ENCODE measurements at places on chromosomes 16 and 17.

DNA sequence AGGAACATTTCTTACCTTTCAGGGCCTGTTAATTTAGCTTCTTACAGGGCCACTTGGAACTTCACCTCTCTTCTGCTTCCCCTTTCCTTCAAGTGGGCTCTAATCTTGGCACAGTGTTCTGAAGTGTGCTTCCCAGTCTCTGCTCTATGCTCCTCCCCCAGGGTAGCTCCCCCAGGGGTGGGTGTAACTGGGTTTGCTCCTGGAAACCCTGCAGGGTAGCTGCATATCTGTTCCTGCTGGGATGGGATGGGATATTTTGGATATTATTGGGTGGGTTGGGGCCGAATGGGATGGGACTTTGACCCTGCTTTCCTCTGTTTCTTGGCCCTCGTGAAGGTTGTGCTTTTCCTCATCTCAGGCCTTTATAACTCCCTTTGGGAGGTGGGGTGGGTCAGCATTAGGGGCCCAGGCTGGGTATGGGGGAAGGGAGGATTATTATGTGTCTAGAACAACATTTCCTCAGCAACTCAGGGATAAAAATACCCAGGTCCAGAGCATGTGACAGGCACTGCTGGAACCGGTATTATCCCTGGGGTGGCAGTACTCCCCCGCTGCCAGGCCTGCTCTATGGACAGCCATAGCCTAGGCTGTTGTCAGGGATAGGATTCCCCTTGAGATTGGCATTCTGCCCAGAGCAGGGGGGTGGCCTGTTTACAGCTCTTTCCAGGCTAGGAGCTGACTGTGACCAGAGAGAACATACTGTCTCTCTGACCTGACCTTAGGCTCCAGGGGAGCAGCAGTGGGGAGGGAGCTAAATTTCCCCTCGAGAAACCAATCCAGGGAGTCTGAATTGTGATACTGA is 5.0 kb downstream of the NFE2L1 start:
- no peak for DNase-seq

DNA sequence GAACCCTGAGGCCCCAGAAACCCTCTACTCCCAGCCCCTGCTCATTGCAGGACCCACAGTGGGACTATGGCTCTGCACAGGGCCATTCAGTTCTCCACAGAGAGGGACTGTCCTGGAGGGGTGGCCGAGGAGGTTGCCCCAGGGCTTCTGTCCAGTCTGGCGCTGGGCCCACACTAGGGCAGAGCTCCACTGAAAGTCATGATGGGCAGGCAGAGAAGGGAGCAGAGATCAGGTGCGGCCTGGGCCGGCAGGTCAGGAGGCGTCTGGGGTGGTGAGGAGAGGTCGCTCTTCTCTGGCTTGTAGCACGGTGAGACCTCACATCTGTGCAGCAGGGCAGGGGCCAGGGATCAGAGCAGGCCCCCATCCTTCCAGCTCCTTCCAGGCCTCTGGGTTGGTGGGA is 13.0 kb upstream of the PIK3R6 start:
- no peak for DNase-seq

- no peak for DNase-seq
Observed at GRCh38 chr17:61331178-61331577, 68.5 kb upstream of the TBX2 start.

GRCh38 chr17:4738136-4739121 is 1.2 kb upstream of the ZMYND15 start:
- DNase-seq: peak; percentile 61

DNA sequence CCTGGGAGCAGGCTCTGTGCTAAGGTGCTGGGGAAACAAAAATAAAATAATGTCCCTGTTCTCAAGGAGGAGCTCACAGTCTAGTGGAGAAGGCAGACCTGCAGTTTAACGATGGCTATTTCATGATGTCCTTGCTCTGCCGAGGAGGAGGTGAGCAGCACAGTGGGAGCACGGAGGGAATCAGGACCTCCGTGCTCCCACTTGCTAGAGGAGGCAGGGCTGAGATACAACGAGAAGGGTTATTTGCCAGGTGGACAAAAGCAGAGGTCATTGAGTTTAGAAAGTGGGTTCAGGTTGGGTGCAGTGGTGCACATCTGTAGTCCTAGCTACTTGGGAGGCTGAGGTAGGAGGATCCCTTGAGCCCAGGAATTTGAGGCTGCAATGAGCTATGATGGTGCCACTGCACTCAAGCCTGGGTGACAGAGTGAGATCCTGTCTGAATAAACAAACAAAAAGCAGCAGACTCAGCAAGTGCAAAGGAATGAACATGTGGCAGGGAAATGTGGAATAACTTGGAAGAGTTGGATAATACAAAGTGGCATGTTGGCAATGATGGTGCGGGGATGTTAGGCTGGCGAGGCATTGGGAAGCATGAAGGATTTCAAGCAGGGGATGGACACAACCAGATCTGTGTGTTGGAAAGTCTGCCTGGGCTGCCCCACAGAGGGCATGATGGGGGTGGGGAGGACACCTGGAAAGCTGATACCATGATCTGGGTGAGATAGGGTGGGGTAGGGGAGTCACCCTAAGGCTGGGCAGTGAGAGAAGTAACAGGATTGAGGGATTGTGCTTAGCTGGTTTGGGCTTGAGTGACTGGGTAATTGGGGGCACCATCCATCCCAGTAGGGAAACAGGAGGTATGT is 12.8 kb upstream of the TNS4 start:
- DNase-seq: no peak

DNA sequence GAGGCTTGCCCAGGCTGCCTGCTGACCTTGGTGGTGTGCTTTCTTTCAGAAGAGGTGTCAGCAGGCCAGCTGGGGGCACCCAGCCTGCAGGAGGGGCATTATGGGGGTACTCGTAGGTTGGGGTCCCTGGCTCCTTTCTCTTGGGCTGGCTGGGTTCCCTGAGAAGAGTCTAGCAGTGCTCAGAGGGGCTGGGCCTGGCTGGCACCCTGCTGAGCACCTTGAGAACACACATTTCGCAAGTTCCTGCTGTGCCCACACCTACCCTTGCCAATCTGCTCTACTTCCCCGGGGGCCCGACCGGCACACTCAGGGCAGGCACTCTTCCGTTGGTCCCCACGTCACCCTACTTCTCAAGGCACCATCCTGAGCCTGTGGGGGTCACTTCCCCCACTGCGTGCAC is 5.1 kb downstream of the CEMP1 start:
- DNase-seq: no peak

DNA sequence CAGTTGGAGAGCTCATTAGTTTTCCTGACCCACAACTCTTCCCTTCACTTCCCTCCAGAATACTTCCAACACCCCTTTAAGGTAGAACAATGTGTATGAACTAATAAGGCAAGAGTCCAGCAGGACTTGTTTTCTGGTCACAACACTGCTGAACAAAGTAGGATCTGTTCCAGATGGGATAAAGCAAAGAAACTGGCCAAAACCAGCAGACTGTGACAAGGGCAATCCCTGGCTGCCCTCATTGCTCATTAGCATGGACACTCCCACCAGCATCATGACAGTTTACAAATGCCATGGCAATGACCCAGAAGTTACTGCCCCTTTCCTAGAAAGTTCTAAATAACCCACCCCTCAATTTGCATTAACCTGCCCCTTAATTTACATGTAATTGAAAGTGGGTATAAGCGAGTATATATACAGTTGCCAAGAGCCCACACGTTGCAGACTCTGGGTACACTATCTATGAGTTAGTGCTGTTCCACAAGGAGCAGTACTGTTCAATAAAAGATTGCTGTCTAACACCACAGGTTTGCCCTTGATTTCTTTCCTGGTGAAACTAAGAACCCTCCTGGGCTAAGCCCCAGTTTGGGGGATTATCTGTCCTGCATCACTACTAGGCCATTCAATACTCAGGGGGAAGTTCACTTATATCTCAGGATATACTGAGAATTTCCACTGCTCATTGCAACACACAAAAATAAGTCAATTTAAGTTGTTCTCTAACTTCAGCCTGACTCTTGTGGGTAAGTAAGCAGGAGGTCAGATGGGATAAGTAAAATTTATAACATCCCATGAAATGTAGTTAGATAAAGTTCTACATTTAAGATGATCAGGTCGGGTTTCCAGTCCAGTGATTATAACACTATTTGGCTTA is 82.3 kb downstream of the SSH2 start:
- DNase-seq: no peak

- no peak for DNase-seq
Observed at GRCh38 chr16:11183035-11183812, 72.8 kb downstream of the SOCS1 start.

DNA sequence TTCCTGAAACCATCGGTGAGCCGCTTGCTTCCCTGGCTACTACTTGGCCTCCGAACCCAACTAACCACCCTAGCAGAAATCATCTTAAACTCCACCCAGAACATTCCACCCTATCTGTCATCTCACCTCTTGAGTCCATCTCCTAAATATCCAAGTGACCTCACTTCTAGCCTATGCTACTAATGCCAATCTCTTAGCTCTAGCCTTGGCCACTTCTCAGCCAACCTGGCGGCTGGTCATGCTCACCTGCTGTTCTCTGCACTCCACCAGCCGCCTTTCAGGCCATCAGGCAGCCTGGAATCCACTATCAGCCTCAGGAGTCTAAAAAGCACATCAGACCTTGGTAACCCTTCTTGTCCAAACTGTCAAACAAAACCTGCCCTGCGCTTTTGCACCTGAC is 11.9 kb upstream of the CYTH1 start:
- no peak for DNase-seq

DNA sequence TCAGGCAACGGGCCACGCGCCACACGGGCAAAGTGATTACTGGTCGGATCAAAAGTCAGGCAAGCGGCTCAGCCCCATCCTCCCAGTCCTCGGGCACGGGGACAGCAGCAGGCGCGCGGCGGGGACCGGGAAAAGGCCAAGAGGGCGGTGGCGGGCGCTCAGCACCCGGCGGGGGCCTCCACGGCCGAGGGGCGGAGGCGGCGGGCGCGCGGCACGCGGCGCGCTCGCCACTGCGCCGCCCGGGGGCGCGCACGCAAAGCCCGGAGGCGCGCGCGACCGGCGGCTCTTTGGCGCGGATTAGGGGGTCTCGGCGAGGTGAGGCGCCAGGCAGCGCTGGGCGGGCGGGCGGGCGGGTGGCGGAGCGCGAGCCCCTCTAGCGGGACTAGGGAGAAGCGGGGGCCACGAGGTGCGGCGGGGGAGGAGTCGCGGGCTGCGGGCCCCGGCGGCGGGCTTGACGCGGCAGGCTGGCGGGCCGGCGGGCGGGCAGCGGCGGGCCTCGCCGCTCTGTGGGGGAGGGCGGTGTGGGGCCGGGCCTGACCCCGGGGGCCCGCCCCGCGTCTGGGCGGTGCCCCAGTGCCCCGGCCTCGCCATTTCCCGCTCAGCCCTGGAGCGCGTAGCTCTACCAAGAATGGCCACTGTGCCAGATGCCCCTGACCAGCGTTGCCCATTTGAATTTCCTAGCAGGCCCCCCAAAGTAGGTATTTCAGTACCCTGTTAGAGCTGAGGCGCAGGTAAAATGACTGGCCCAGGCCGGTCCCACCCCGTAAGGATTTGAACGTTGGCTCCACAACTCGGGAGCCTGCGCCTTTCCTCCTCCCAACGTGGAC is at the start of the genes ACACA and TADA2A:
ACACA (minus strand) TSS at position 202 of the 827 bp plus-strand sequence. CDS start 537 bp downstream, outside the sequence.
TADA2A (plus strand) TSS at position 252 of the 827 bp plus-strand sequence. CDS start 4,480 bp downstream, outside the sequence.
- DNase-seq: no peak

GRCh38 chr16:11698271-11698689 is 30.0 kb downstream of the SNN start:
- DNase-seq: no peak

DNA sequence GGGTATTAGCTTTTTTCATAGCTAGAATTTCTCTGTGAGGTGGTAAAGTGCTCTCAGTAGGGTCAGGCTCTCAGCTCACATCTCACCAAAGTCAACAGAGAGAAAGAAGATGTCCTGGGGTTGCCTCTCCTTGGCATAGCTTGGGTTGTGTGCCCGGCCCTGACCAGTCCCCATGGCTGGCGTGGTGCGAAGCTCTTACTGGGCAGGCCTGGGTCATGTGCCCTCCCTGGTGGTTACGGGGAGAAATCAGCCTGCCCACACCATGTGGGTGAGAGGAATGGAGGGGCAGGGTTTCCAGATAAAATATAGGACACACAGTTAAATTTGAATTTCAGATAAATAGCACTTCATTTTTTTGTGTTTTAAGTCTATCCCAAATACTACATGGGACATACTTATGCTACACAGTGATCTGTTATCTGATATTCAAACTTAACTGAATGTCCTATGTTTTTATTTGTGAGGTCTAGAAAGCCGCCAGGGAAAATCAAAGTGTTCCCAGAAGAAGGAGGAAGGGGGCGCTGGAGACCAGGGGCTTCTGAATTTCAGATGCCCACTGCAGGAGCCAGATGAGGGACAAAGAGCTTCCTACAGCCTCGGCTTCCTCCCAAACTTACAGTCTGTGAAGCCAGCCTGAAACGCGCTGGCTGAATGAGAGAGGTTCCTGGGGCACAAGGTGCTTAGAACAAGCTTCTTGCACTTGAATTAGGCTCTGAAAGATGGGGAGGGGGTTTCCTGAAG is 45.4 kb downstream of the NKD1 start:
- DNase-seq: no peak

- no peak for DNase-seq
Observed at GRCh38 chr17:78241277-78242023, 10.0 kb downstream of the TMEM235 start.

DNA sequence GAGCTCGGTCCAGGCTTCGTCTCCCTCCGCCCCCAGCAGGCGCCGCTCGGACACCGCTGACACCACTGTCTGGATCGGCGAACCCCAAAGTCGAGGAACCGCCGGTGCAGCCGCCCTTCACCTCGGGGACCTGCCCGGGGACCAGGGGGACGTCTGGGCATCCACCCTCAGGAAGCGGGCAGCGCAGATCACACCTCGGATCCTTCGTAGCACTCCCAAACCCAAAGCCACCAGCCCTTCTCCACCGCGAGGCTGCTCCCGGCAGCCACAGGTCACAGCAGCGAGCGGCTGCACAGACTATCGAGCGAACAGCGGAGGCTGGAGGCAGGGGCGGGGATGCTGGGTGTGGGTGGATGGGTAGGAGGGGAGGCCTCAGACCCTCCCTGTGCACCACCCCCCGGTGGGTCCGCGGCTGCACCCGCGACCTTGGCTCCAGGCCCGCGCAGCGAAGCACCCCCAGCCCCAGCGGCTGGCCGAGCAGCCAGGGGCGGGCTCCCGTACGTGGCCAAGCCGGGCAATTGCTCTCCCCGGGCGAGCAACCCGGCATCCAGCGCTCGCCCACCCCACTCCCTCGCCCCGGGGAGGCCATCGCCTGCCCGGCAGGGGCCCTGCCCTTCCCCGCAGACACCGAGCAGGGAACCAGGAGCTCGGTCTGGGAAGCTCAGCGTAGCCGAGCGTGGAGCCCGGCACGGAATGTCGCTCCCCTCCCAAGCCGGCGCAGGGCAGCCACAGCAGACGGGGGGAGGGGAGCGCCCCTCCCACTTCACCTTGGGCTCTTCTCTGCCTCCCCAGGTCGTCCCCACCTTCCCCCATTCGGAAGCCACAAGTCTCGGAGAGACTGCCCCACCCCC is 1.0 kb downstream of the SDK2 start:
- no peak for DNase-seq

All from epithelial cell of prostate (primary cell).